ENCODE measurements at places on chromosomes 12 and 14.

GRCh38 chr12:5403411-5403810, 28.5 kb upstream of the NTF3 start:
- no peak for DNase-seq

GRCh38 chr12:50174971-50175715, 8.0 kb upstream of the CERS5 start:
- DNase-seq, result peak; percentile 20

DNA sequence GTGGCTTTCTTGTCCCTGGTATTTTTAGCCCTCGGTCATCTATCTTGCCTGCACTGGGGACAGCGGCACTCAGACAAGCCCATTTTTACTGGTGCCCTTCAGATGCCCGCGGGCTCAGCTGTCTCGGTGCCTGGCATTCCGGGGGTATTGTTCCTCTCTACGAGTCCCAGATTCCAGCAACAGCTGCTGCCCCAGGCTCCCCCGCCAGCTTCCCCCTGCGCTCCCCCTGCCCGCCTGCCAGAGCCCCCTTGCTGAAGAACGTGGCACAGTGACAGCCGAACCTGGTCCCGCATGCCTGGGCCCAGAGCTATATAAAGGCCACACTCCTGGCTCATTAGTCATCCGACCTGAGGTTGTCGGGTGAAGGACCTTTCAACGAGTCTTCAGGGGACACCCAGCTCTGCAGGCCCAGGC, 10.9 kb upstream of the MYL2 start:
- no peak for DNase-seq

DNA sequence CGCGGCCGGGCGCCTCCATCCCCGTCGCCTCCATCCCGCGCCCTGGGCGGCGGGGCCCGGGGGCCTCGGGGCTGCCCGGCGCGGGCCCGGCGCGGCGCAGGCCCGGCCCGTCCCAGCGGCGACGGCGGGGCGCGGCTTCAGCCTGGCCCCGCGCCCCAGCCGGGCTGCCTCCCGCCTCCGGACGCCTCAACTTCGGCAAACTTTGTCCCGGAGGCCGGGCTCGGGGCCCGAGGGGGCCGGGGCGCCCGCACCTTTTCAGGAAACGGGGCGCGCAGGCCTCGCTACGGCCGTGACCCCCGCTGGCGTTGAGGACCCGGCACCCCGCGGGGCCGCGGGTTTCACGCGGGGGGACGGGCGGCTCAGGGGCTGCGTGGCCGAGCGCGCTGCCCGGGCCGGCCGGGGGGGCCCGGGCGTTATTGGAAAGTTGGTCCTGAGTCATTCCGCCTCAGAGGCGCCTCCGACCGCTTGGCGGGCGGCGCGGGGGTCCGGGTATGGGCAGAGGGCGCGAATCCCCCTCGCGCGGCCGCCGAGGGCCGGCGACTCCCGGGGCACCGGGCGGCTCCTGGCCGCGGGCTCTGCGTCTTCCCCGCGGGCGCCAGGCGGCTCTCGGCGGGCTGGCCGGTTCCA, 575 bp downstream of the TRAF3 start:
- DNase-seq, result no peak

DNA sequence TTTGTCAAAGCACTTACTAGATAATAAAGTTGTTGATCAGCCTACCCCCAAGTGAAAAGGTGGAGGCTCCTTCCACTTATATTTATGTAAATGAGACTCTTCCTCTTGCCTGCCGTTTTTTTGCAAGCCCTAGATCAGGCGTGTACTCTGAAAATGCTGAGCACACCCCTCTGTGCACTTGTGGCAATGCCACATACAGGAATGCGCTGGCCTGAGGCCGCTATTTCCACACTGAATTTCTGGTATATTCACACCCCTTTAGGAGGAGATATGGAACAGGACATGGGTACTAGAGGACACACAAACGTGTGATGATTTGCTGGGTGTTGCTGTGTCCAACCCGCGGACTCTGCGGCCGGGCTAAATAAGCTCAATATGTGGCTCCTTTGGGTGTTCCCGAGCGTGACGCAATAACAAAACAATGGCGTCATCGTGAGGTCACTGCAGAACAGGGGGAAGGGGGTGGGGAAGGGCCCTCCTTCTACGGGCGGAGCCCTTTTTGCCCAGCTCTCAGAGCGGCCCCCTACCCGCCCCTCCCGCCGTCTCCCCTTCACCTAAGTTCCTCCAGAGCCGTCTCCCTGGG, 554 bp upstream of the TSPAN31 start:
- no peak for DNase-seq

- no peak for DNase-seq
Measured at GRCh38 chr12:62562846-62563245, 96.2 kb downstream of the MON2 start.

GRCh38 chr14:65200454-65200853, 98.1 kb upstream of the MAX start:
- DNase-seq, result no peak

GRCh38 chr12:125395583-125396215, 330.5 kb downstream of the AACS start:
- DNase-seq, result no peak

GRCh38 chr14:87847216-87847755, 145.7 kb downstream of the GALC start:
- no peak for DNase-seq

DNA sequence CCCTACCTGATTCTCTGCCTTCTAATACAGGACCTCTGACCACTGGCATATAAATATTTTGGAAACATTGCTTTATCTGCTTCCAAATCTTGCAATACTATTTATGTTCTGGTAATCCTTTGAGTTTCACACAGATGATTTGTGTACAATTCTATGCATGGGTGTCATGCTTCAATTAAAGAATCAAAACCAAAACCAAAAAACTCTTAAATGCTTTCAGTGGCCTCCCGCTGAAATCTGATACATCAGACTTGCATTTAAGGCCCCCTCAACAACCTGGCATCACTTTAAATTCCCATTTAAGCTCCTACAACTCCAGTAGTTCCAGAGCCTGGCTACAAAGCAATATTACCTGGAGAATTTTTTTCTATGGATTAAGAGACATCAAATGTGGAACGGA, 221.7 kb upstream of the NAV3 start:
- DNase-seq, result no peak

GRCh38 chr12:989751-990660, 1.0 kb upstream of the ERC1 start:
- peak; percentile 74 for DNase-seq

GRCh38 chr12:71546322-71546861, 106.8 kb downstream of the LGR5 start:
- no peak for DNase-seq

GRCh38 chr12:104478396-104479122, 21.8 kb downstream of the CHST11 start:
- no peak for DNase-seq

GRCh38 chr12:115872919-115873357, 404.6 kb downstream of the MED13L start:
- DNase-seq, result no peak

GRCh38 chr14:32611752-32612151, 282.7 kb downstream of the AKAP6 start:
- DNase-seq, result no peak

GRCh38 chr12:123268850-123269249, 2.8 kb downstream of the CDK2AP1 start:
- DNase-seq, result no peak

DNA sequence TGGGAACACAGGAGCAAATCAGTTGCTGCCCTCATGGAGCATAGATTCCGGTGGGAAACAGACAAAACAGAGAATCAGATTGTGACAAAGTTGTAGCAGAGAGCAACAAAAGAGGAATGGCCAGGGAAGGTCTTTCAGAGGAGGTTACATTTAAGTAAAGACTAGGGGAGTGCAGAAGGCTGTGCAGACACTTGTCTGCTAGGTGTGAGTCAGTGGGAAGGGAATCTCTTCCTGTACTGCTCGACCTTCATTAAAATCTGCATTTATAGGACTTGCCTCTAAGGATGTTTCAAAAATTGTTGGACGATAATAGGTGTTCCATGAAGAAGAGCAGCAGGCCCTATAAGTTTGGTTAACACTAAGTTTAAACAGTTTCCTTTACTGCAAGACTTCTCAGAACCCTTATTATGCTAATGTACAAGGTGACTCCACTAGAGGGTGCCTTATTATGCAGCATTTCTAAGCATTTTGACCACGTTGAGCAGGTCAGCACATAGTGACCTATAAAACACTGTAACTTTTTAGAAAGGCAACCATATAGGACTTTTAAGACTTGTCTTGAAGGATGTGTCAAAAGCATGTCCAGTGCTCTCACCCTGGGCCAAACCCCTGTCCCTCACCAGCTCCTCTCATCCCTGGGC, 91.8 kb upstream of the RIC8B start:
- DNase-seq, result peak; percentile 28

GRCh38 chr14:99524804-99525698, 43.8 kb downstream of the CCNK start:
- DNase-seq, result peak; percentile 5

DNA sequence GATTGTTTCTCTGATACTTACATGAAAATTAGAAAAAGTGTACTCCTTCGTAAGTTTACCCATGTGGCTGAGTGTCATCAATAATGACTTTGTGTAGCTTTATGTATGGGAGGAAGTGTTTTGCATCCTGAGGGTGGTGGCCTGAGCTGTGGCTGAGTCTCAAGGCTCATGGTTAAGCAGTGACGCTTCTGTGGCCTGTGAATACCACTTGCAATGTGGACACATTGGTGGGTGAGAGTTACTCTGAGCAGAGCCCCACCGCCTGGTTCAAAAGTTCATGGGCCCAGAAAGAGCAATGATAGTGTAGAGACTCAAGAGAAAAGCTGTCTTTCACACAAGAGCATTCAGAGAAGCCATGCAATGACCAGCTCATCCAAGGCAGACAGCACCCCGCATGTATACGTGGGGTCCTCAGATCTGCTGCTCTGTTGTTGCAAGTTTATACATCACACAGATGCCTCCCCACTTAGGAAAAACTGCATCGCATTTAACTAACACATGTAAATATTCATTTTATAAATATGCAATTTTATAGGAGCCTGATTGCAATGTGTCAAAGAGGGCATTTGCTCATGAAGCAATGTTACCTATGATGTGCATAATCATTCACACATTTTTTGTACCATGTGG, 55.1 kb upstream of the FRMD6 start:
- no peak for DNase-seq

DNA sequence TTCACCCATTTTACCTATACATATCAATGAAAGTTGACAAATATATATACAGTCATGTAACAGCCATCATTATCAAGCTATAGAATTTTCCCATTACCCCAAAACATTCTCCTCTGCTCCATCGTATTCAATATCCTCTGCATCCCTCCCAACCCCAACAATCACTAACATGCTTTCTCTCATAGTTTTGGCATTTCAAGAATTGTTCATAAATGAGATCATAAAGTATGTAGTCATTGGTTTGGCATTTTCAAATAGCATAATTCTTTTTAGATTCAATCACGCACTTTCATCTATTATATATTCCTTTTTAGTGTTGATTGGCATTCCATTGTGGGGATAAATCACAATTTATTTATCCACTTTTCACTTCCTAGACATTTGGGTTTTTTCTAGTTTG, 866.0 kb upstream of the TMEM132C start:
- peak; percentile 64 for DNase-seq

DNA sequence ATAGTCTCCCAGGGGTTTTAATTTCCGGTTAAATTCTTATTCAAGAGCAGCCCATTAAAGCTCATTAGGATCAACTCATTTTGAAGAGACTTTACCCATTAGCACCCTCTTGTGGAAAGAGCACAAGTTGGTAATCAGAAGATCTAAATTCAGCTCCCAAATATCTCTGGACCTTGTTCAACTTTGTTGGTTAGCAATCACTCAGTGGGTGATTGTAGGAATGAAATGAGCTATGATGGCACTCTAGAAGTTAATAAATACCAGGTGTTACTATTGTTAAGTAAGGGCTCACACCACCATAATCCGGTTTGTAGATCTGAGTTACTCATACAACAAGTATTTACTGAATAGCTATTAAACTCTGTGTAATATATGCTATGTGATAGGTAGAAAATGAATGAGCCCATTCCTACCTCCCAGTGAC, 42.9 kb downstream of the TRIP11 start:
- peak; percentile 76 for DNase-seq

DNA sequence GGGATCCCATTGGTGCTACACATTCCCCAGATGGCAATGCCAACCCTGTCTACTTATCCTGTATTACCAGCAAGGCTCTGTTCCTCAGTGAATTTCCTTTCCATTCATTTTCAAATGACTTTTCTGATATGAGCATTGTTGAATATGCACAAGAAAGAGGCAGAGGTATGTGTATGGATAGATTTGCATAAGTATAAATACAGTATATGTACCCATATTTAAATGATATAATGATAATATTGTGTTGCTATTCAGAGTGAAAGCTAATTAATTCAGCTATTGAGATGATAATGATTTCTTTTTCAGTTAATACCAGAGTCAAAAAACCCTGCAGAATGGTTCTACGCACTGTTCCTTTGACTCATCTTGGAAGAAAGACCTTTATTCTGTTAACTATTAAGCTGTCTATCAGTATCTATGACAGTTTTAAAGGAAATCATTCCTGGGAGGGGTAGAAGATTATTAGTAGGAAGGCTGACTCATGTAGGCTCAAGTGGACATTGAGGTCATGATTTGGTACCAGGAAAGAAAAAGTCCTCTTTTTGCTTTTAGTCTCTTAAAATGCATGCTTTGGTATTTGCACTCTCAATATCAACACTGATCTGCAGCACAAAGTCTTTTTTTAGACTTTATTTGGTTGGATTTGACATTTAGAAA, 44.9 kb upstream of the GAS2L3 start:
- DNase-seq, result peak; percentile 75

GRCh38 chr12:119505001-119505400, 88.6 kb upstream of the TMEM233 start:
- DNase-seq, result peak; percentile 11

- DNase-seq, result no peak
Measured at GRCh38 chr12:127236491-127236890, 1030.5 kb upstream of the TMEM132C start.

DNA sequence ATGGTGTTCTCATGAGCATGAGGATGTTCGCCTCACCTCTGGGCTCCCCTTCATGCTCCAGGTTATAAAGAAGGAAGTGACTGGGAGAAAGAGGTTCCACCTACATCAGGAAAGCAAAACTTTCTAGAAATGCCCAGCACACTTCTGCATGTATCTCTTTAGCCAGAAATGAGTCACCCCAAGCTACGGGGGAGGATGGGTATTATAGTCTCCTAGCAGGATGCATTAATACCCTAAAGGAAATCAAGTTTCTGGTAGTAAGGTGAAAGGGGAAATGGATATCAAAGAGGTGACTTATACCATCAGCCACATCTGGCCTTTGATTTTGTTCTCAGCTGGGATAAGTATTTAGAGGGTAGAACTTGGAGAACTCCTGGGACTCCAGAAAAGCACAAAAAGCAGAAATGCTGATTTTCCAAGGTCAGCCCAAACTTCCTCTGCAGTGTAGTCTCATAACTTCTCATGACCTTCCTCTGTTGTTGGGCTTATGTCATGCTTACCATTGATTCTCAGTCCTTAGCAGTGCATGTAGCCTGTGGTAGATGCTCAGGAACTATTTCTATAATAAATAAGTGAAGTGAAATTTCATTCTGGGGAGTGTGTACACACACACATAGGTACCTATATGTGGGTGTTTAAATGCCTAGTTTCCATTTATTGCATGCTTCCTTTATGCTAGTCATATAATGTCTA, 209.4 kb upstream of the CRY1 start:
- peak; percentile 23 for DNase-seq

- no peak for DNase-seq
Measured at GRCh38 chr14:59695198-59695597, 118.6 kb upstream of the CCDC175 start.

GRCh38 chr12:53338017-53338416, 1.9 kb upstream of the SP7 start:
- no peak for DNase-seq

GRCh38 chr12:97801471-97802059, 339.0 kb downstream of the RMST start:
- DNase-seq, result no peak

- no peak for DNase-seq
Measured at GRCh38 chr12:85688837-85689236, 147.4 kb downstream of the RASSF9 start.
